ENCODE measurements at places on chromosomes 3 and 15. TPM values are rescaled to one million over a fixed set of nuclear protein-coding genes. Genes with fewer than 3 reads are reported as not detected.

The GOLGA8N gene
- 0.80 TPM for total RNA-seq

The TRH gene
- total RNA-seq: not detected

The PAQR9 gene
- not detected for total RNA-seq

The LRRC2 gene
- total RNA-seq: 0.20 TPM

The MCTP2 gene
- 1.1 TPM for total RNA-seq

The ANKRD34C gene
- 0.29 TPM for total RNA-seq

The MYZAP gene
- total RNA-seq: 2.1 TPM

The PLCH1 gene
- total RNA-seq: 0.53 TPM

The TGM5 gene
- total RNA-seq: 0.20 TPM

The ISLR gene
- not detected for total RNA-seq

The KLF15 gene
- total RNA-seq: 0.20 TPM

The CHST2 gene
- total RNA-seq: 36.9 TPM

The CLDN11 gene
- total RNA-seq: not detected

The SLC51A gene
- total RNA-seq: not detected

The GNAI2 gene
- 304 TPM for total RNA-seq

The WDR93 gene
- not detected for total RNA-seq

The ALPK3 gene
- 0.03 TPM for total RNA-seq

The CLDN16 gene
- not detected for total RNA-seq

The ZNF280D gene
- total RNA-seq: 2.3 TPM

The NRG4 gene
- total RNA-seq: not detected

The HIGD2B gene
- not detected for total RNA-seq

The BNC1 gene
- 18.1 TPM for total RNA-seq

The PARP15 gene
- not detected for total RNA-seq

The GOLGA8B gene
- total RNA-seq: 8.5 TPM

The XRN1 gene
- total RNA-seq: 8.5 TPM

The C2CD4B gene
- not detected for total RNA-seq

The CTDSPL2 gene
- total RNA-seq: 60.1 TPM

The NR2E3 gene
- not detected for total RNA-seq

The TFG gene
- total RNA-seq: 59.5 TPM

The ATP10A gene
- total RNA-seq: 4.0 TPM

The PPP1R2 gene
- total RNA-seq: 115 TPM

The NTRK3 gene
- total RNA-seq: 0.10 TPM

The GHSR gene
- not detected for total RNA-seq

The TAMM41 gene
- total RNA-seq: 11.7 TPM

The OR5K2 gene
- not detected for total RNA-seq

The CCK gene
- not detected for total RNA-seq

The ETV5 gene
- total RNA-seq: 57.1 TPM

The POLR2H gene
- 327 TPM for total RNA-seq

The CACNA2D3 gene
- 0.14 TPM for total RNA-seq

The CEP63 gene
- 28.1 TPM for total RNA-seq

The ACAD9 gene
- 61.0 TPM for total RNA-seq

The XYLB gene
- 11.0 TPM for total RNA-seq

The RHOV gene
- 0.43 TPM for total RNA-seq

The SERPINI2 gene
- total RNA-seq: not detected

The IGSF10 gene
- under 0.01 TPM for total RNA-seq

The ECT2 gene
- total RNA-seq: 114 TPM

The CIB2 gene
- total RNA-seq: 0.08 TPM

The DVL3 gene
- total RNA-seq: 46.8 TPM

The ZBED2 gene
- total RNA-seq: 0.20 TPM

The TRIM42 gene
- total RNA-seq: not detected

The WDR6 gene
- 87.0 TPM for total RNA-seq

The ESYT3 gene
- total RNA-seq: 0.40 TPM

The RASGRF1 gene
- total RNA-seq: 1.2 TPM

The C3orf38 gene
- 25.9 TPM for total RNA-seq

The SKOR1 gene
- not detected for total RNA-seq
